NCI-H187 (cell line): ENCODE measurements at places on chromosomes 3 and 15.

DNA sequence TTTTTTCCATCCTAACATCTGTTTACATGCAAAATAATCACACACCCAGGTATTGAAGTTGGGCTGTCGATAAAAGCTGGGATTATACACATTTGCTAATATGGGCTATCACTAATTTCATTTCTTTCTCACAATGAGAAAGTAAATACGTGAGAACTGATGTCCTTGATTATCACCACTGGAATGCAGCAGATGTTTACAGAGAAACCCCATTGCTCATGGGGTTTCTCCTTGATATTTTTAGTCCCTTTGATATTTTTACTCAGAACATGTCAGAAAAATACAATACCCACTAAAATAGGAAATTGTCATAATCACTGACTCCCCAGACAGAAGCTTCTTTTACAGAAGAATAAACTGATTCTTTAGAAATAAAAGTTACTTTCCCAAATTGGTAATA, 535.1 kb upstream of the CCDC54 start:
- no peak for DNase-seq

DNA sequence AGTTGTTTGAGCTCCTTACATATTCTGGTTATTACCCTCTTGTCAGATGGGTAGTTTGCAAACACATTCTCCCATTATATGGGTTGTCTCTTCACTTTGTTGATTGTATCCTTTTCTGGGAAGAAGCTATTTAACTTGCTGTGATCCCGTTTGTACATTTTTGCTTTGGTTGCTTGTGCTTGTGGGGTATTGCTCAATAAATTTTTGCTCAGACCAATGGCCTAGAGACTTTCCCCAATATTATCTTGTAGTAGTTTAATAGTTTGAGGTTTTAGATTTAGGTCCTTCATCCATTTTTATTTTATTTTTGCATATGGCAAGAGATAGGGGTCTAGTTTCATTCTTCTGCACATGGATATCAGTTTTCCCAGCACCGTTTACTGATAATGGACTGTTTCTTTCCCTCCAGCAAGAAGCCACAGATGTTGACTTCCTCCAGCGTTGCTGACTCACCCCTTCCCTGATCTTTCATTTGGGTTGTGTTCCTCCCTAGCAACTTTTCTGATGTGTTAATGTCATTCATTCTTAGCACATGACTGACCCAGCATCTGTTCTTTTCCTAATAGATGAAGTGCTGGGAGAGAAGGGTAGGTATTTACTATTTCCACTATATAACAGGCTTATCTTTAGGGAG, 166.7 kb upstream of the SGO1 start:
- no peak for DNase-seq

DNA sequence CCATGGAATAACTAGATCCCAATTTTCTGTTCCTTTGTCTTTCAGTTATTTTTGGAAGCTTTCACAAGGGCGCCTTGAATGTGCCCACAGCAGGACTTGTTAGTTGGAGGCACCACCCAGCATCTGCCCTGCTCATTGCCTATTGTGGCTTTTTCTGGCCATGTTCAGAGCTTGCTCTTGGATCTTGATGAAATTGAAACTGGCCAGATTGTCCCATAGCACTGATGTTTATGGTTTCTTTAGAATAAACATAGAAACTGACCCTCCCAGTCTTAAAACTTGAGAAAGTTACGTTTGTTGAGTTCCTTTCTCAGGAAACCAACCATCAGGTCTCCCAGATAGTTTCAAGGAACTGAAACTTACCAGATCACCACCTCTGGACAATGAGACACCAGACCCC, 474.7 kb downstream of the IL5RA start:
- DNase-seq: no peak

DNA sequence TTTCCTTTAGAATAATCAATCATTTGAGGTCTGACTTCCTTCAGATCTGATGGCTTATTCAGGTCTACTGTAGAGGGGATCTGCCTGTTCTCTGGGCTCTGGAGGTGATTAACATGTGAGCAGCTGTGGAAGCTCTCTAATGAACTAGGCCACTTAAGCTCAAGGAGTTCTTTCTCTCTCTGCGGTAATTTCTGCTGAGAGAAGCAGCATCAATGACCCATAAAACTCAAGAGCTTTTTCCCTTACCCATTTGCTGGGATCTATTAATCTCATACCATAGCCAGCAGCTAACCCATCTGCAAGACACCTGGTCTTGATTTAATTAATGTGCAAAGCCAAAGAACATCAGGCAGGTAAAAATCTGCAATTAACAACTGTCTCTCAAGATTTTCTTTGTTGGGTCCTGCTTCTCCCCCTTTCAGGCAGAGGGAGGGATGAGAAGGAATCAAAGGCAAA, 73.2 kb upstream of the DLG1 start:
- peak; percentile 89 for DNase-seq

DNA sequence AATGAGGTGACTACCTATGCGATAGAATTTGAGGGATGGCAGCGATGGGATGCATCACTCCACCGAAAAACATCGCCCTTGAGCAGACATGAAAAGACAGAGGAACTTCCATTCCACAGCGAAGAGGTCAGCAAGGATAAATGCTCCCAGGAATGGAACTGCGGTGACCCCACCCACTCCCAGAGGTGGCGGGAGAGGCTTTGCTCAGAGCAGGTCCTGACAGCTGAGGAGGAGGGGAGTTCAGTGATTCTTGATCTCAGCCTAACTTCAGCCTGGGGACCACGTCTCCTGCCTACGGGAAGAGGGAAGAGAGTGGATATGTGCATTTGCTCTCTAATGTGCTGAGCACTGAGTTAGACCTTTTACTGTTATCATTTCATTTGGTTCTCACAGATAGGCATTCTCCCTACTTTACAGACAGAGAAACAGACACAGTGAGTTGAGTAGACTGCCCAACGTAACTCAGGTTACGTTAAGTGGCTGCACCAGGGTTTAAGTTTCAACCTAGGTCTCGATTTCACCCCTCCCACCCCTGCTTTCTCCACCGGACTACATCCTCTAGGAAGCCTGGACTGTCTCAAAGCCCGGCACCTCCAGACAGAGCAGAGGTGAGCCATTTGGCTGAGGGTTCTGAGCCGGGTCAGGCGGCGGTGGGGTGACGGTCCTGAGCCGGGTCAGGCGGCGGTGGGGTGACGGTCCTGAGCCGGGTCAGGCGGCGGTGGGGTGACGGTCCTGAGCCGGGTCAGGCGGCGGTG, 170.0 kb downstream of the RAB11A start:
- no peak for DNase-seq

DNA sequence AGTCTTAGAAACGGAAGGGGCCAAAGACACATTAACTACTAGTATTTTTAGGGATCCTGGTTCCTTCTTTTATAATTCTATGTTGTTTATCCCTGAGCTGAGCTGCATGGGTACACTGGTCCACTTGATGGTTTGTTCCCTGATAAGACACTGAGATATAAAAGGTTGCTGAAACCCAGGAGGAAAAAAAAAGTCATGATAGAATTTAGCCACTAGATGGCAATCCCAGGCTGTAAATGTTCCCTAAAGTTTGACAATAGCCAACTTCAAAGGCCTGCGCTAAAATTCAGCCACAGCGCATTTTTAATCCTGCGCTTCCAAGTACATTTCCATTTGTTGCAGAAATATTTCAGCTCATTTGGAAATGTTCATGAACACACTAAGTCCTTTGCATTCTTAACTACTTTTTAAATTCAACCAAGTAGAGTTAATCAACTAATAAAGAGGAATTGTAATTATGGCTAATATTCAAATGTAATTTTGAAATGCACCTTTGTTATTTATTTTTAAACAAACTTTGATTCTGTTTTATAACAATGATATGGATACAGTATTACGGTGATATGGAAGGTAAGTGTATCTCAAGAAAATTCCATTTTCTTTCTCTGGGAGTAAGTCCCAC, 249.3 kb upstream of the FEZF2 start:
- no peak for DNase-seq

DNA sequence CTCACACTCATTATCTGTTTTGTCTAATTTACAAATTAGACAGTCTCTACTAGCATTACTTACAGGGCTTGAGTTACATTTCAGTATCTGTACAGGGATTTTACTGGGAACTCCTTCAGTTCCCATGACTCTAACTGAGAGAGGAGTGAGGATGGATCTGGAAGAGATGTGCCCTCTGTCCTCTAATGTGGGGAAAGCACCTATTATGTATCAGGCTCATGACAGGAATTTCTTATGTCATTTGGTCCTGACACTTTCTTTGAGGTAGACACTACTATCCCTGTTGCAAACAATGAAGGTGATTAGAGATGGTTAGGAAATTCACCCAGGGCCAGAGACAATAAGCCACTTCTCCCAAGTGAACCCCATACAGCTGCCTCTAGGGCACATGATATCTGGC, 10.9 kb upstream of the NCKIPSD start:
- no peak for DNase-seq

DNA sequence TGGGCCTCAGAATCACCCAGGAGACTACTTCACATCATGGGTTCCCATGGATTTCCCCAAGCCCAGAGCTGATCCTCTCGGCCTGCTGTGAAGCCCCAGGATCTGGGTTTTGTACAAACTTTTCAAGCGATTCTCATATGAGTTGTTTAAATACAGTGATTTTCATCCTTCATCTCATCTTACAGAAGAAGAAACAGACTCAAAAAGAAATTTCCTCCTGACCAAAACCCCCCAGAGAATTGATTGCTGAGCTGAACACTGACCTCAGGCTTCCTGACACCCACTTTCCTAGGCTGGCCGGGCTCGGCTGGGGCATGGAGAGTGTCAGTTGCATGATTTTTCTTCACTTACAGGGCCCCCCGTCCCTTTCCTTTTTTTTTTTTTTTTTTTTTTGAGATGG, 60.3 kb downstream of the BDH1 start:
- DNase-seq: no peak

DNA sequence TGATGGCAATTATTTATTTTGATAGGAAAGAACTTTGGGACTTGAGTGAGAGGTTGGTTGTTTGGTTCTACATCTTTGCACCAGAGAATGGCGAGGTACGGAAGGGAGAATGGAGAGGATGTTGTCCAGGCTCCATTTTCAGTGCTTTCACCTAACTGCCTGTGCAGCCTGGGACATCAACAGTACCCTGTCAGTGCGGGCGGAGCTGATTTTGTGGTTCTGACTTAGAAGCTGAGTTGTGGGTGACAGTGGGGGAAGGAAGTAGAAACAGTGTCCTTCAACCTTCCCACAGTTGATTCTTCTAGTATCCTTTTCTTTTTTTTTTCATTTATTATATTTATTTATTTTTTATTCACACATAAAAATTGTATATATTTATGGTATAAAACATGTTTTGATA, 95.3 kb downstream of the TIGIT start:
- DNase-seq: no peak

DNA sequence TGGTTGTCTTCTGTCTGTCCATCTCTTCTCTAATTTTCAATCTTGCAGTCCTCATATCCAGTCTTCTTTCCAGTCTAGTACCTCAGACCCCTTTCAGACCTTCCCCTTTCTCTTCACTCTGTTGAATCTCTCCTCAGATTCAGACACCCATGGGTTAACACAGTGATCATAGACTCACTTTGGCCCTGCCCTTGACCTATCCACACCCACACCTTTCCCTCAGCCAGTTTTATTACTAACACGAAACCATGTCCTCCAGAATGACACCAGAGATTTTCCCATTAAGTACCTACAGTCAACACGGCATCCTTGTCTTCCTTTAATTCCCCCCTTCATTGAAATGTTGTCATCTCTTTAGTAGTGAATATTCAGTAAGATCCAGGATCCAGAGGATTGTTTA, 74.5 kb upstream of the UBE2E2 start:
- no peak for DNase-seq

DNA sequence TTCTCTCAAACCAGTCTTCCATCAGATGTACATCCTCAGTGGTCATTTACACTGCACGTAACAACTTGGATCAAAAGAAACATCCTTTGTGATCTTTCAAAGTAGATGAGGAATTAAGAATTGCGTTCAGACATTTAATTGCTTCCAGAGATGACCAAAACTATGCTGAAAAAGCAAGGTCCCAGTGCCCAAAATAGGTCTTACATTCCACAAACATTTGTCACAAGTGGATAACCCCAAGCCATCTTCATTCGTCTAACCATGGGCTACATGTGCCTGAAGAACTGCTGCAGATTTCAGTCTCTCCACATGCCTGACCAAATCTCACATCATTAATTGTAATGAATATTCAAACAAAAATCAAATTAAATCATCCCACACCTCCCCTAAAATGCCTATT, 273.6 kb downstream of the SHOX2 start:
- DNase-seq: no peak

DNA sequence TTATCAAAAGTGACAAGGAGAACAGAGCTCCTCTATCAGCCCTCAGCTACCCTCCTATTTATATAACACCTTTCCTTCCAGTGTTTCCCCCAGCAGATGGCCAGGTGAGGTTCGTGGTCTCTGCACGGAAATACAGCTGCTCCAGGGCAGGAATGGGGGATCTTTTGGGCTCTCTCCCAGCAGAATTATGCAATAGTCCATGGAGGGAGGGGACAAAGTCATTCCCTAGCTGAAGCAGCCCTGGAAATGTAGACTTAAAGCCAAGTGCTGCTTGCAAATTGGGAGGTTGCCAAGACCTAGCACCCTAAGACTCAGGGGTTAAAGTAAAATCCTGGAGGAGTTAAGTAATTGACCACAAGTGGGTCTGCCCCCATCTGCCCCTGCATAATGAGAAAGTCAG, 256.3 kb downstream of the LRTM1 start:
- no peak for DNase-seq

DNA sequence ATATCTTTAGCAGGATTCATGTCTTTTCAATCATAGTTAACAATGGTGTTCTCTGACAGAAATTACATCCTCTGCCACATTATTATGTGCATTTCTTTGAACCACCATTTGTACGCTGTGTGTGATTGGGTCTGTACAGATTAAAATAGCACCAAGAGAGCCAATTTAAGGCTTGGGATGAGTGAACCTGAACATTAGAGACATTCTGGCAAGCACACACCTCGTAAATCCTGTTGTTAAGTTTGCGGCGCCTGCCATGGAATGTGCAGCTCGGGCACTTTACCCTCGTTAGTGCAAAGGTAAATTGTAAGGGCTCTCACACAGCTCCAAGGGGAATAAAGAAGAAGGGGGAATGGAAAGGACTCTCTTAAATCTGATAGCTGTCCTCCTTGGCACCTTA, 482.4 kb upstream of the DPPA4 start:
- no peak for DNase-seq

DNA sequence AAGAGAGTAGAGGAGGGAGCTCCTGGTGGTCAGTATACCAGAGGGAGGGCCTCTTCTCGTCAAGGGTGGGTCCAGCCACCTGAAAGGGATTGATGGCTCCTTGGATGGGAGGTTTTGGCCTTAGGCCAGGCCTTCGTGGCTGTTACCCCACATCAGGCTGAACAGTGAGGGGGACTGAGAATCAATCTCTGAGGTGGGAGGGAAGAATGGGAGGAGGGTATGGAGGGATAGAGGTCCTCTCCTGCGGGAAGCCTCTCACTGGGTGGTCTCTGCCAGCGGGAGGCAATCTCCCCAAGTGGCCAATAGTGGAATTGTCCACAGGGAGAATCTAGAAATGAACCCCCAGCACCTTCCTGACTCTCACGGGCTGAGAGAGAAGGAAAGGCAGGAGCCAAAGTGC, 53.5 kb downstream of the BSN start:
- no peak for DNase-seq
